ENCODE measurements at places on chromosomes 1 and 21.

DNA sequence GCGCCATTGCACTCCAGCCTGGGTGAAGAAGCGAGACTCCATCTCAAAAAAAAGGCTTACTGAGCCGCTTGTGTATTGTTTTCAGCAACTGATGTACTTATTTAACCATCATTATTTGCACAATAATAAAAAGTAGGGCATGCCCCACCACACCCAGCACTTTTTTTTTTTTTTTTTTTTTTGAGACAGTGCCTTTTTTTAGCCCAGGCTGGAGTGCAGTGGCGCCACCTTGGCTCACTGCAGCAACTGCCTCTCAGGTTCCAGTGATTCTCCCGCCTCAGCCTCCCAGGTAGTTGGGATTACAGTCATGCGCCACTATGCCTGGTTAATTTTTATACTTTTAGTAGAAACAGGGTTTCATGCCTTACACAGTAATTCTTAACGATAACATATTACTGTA lies 12.2 kb upstream of the TRNAU1AP start:
- no peak for DNase-seq

GRCh38 chr21:45926281-45926680 lies 55.3 kb upstream of the COL6A1 start:
- no peak for DNase-seq

DNA sequence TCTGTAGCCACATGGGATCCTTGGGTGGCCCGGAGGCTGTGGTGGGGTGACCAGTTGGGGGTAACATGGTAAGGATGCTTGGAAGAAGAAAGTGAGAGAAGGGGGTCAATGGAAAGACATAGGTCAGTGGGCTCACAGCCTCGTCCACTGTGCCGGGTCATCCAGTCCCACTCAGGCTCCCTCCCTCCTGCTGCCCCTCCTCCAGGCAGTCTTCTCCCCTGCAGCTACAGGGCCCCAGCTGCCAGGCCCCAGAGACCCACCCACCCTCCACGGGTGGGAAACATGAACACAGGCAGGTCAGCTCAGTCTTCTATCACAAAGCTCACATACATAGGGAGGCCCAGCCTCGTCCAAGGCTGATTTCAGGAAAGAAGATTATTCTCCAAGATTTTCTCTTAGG lies 158.3 kb downstream of the ST6GALNAC5 start:
- no peak for DNase-seq

DNA sequence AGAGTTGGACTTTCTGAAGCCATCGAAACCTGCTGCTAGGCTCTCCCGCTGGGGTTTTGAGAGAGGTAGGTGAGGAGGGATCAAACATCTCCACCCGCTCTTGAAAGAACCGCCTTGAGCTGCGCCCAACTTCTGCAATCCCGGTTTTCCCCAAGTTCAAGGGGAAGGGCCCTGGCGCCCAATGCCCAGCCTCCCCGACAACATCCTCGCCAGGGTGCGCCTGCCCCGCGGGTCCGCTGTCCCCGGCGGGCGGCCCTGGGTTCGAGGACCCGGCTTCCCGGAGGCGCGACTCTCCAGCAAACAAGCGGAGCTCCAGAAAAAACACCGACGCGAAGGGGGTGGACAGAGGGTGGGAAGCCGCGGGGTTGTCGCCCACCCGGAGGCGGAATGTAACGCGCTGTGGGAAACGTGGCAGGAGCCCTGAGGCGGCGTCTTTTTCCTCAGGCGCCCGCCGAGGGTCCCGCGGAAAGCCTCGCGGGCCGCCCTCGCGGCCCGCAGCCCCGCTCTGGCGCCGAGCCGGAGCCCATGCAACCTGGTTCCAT lies 607 bp downstream of the BTG3 start:
- no peak for DNase-seq

- DNase-seq: no peak
These were observed 21.0 kb upstream of the TMEM39B start for GRCh38 chr1:32051706-32052105.

All from KG1 (cell line).